Lower leg skin (tissue), 4 donors: ENCODE measurements at places on chromosomes 16 and 17. TPM values are rescaled to one million over a fixed set of nuclear protein-coding genes. Genes with fewer than 3 reads are reported as not detected.
A peak's percentile ranks its signal among the peaks of the same experiment; 100 is the strongest.

DNA sequence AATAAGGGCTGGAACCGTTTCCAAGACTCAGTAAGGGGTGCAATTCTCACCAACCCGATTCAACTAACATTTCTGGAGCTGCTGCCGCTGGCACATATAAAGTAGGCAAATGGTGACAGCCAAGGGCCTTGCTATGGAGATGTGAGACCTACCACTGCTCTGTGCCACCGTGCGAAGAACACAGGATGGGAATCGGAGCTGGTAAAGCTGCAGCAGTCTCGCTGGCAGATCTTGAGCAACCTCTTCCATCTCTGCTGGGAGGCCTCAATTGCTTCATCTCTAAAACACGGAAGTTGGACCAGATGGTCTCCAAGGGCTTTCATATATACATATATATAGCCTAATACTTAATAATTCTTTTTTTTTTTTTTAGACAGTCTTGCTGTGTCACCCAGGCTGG lies 128.9 kb upstream of the RCVRN start:
- DNase-seq: no peak

DNA sequence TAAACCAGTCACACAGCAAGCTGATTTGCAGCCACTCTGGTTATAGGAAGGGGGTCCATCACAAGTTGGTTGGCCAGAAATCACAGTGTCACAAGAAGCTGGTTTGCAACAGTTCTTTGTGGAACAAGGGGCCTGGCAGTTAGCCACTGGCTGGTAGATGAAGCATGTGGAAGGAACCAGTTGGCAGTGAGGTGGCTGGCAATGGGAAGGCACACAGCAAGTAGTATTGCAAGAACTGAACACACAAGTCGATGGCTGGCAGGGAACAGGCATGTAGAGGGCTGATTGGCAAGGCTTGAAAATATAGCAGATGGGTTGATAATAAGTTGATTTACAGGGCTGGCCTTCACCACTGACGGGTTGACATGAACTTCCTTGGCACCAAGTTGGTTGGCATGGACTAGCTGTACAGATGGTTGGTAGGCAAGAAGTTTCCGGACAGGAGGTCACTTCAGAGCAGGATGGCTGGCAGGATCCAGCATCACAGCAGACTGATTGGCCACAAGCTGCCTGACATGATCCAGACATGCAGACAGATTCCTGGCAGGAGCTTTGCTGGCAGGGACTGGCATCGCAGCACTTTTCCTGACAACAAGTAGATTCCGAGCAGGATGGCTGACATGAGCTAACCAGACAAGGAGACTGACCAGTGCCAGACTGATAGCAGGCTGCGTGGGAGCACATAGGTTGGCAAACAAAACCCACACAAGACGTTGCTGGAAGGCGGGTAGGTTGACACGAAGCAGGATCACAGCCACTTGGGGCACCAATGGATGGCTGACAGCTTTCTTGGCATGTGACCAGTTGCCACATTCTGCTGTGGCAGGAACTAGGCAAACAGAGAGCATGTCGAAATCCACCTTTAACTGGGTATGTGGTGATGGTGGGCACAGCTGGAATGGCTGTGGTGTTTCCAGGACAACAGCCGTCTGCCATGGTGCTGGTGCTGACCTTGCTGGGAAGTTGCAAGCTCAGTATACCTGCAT lies at the start of gene KRTAP29-1:
TSS of gene KRTAP29-1 (minus strand) at position 936 of the 986 bp plus-strand sequence. CDS start at position 936, 0 bp downstream.
- DNase-seq: no peak

- no peak for DNase-seq
Observed at GRCh38 chr16:57042157-57043111, 49.9 kb upstream of the CPNE2 start.

DNA sequence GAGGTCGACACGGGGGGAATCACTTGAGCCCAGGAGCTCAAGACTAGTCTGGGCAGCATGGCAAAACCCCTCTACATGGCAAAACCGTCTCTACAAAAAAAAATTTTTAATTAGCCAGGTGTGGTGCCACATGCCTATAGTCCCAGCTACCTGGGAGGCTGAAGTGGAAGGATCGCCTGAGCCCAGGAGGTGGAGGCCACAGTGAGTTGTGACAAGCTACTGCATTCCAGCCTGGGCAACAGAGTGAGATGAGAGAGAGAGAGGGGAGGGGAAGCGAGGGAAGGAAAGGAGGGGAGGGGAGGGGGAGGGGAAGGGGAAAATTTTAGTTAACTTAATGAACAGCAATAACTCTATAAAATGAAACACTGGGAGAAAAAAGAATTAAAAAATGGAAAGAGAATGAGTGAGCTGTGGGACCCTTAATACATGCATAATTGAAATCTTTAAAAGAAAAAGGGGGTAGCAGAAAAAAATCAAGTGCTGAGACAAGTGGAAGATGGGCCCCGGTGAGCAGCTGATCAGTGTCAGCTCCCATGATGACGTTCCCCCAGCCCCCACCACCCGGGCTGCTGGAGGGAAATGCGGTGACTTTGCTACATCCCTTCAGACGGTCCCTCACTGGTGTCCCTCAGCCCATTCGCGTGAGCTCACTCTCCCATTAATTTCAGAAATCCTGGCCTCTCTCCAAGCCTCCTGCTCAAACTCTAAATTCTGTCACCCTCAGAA lies 2.7 kb downstream of the ASGR2 start:
- DNase-seq: peak; percentile 74

- DNase-seq: peak; percentile 7
Observed at GRCh38 chr16:50838885-50839284, 97.0 kb downstream of the CYLD start.

GRCh38 chr17:20010099-20010863 lies 1.1 kb downstream of the SPECC1 start:
- no peak for DNase-seq

DNA sequence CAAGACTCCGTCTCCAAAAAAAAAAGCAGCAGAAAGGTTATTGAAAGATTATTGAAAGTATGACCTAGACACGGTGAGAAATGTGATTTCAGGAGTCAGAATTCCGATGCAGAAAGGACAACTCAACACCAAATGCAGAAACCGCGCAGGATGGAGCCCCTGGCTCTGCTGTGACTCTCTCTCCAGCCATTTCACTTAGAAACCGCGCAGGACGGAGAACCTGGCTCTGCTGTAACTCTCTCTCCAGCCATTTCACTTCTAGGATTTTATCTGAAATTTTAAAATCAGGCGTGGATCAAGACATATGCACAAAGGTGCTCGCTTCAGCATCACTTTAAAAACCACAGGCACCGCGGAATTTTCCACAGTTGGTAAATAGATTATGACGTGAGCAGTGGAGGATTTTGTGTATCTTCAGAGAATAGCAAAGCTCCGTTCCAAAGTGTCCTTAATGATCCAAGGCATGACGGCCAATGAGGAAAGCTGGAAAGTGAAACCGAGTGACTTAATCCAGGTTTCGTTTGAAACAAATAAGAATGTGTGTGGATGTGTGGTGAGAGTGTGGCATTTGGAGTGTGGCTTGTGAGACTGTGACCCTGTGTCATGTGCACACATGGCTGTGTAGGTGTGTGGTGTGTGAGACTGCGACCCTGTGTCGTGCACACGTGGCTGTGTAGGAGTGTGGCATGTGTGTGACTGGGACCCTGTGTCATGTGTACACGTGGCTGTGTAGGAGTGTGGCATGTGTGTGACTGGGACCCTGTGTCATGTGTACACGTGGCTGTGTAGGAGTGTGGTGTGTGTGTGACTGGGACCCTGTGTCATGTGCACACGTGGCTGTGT lies 9.5 kb downstream of the UTS2R start:
- DNase-seq: no peak

- no peak for DNase-seq
Observed at GRCh38 chr16:6499413-6499812, 833.2 kb upstream of the RBFOX1 start.

DNA sequence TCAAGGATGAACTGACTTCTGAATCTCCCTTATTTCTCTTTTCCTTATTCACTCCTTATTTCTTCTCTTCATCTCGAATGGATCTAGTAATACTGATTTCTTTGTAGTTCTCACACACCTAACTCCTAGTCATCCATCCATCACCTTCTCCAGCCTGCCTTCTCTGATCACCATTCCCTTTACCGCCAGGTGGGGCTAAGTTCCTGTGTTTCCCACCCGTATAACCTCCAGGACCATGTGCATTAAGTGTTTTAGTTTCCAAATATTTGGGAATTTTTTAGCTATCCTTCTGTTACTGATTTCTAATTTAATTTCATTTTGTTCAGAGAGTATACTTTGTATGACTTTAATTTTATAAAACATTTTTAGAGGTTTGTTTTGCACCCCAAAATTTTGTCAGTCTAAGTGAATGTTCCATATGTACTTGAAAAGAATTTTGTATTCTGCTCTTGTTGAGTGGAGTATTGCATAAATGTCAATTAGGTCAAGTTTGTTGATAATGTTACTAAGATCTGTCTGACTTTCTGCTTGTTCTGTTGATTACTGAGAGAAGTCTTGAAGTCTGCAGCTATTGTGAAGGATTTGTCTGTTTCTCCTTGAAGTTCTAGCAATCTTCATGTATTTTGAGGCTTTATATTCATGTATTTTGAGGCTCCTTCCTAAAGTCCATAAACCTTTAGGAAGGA lies 8.8 kb downstream of the BPTF start:
- DNase-seq: no peak

DNA sequence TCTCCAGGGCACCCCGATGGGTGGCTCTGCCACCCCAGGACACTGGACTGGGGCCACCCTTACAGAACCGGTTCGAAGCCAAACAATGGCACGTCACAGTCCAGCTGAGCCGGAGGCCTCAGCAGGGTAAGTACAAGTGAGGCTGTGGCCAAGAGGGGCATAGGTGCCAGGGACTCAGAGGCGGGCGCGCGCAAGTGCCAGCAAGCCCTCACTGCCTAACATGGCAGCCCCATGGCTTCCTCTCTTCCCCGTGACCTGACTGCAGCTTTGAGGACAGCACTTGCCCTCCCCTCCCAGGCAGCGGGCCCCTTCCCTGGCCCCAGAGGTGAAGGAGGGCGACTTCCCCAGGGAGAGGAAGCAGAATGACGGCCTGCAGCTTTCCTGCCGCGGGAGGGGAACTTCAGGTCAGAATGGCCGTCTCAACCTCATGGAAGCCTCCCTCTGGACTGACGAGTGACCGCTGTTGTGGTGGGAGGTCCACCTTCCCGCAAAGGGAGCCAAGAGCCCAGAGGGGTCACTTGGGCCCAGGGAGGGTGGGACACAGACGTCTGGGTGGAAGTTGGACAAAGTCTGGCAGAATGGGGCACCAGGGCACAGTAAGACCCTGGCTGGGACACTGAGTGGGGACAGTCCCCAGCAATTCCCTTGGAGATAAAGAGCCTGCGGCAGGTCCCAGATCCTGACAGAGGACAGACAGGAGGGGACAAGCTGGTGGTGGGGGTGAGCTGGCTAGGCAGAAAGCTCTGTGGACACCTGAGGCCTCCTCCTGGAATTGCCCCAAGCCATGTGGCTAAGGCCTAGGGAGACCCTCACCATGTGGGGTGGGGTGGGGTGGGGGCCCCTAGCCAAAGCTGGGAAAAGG lies 52.1 kb upstream of the TOB1 start:
- DNase-seq: no peak

DNA sequence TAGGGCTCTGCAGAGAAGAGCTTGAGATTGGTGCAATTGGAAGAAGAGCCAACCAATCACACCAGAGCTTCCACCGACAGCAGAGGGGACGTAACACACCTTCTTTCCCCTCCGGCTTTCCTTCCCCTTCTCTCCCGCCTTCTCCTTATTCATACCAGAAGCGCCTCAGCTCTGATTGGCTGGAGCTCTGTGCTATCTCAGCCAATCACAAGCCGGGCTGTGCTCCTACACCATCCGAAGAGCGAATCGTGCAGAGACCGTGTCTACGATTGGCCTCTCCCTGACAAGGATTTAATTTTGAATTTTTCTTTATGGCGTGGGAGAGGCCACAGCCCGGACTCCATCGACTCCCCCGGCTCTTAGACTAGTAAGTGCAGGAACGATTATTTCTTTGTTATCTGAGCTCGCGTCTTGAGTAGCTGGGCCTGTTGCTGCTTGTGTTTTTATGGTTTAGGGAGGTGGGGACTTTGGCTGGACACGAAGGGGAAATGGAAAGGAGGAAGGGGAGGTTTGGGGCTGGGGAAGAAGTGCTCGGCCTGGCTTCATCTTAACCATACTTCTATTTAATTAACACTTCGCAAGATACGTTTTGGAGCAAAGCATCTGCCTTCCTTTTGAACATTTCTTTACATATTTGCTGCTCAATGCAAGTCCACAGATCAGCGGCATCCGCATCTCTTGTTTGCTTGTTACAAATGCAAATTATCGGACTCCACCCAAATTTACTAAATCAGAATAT lies at the start of gene PRR11:
TSS of gene PRR11 (plus strand) at position 308 of the 739 bp plus-strand sequence. CDS start 14,007 bp downstream, outside the sequence.
- peak; percentile 97 for DNase-seq

DNA sequence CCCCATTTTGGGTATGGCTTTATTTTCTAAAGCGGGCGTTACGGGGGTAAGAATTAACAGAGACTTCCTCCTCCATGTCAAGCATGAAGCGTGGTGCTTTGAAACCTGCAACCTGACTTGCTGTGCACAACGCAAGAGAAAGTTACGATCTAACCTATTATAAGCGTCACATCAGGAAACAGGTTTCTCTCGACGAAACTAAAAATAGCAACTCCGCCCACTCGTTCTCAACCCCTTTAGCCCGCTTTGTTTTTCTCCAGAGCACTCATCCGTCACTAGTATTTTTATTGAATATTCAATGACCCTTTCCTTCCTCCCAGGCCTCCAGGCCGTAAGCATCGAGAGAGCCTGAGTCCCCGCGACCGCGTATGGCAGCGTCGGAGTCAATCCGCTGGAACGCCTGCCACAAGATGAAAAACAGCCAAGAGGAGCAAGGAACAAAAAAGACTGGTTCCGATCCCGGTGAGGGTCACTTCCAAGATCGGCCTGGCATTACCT lies 555 bp downstream of the NUP88 start:
- peak; percentile 38 for DNase-seq

DNA sequence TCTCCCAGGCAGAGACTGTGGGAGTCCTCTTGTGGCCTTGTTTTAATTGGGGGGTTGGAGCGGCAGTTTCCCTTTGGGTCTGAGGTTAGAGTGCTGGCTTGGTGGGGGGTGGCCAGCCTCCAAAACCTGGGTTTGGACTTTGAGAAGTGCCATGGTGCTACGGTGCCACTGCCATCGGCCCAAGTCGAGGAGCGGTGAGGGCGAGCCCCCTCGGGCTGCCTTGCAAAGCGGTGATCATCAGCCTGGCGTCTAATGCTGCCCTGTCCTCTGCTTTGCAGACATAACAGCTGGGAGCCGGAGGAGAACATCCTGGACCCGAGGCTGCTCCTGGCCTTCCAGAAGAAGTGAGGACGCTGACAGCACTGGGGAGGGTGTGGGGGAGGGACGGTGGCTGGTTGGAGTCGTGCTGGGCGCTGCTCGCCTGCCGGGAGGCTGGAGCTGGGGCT lies 1.2 kb downstream of the CBX2 start:
- DNase-seq: no peak

- DNase-seq: peak; percentile 64
Observed at GRCh38 chr17:74296548-74296936, 22.5 kb downstream of the DNAI2 start.

- no peak for DNase-seq
Observed at GRCh38 chr16:55773859-55774549, 58.9 kb downstream of the CES1 start.

The TMEM88 gene
- 5.9 TPM for total RNA-seq

The GCGR gene
- 0.71 TPM for total RNA-seq

The INCA1 gene
- 1.1 TPM for total RNA-seq

The EVPLL gene
- total RNA-seq: 4.4 TPM

The CORO6 gene
- total RNA-seq: 5.7 TPM

The LSM12 gene
- total RNA-seq: 15.6 TPM
